ENCODE measurements at places on chromosomes 11 and 22. TPM values are rescaled to one million over a fixed set of nuclear protein-coding genes. Genes with fewer than 3 reads are reported as not detected.

Gene FAM118B
- total RNA-seq = 16.5 TPM

DNA sequence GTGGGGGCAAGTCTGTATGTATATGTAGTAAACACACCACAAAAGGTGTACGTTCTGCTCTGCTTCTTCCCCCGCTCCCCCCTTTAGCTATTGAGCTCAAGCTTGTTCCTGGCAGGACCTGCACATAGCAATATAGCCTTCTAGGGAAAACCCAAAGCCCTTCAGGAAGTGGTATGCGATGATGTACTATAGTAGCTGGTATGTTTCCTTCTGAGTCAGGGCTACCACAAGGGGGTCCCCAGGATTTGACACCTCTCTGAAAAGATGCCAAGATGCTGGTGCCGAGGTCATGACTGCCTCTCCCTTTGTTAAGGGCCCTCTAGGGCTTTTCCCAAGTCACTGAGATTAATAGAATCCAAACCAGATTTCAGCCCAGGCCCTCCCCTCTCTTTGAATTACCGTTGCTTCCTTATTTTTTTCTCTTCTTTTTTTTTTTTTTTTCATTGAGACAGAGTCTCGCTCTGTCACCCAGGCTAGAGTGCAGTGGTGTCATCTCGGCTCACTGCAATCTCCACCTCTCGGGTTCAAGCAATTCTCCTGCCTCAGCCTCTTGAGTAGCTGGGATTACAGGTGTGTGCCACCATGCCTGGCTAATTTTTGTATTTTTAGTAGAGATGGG lies 268.4 kb downstream of the ETS1 start:
- DNase-seq = no peak

- DNase-seq = no peak
Observed at GRCh38 chr11:71977743-71978418, 20.8 kb upstream of the IL18BP start.

Gene NCR3LG1
- total RNA-seq = 2.3 TPM

- DNase-seq = no peak
Observed at GRCh38 chr11:74442636-74443035, 24.7 kb downstream of the KCNE3 start.

Gene CDC42EP1
- 23.6 TPM for total RNA-seq

DNA sequence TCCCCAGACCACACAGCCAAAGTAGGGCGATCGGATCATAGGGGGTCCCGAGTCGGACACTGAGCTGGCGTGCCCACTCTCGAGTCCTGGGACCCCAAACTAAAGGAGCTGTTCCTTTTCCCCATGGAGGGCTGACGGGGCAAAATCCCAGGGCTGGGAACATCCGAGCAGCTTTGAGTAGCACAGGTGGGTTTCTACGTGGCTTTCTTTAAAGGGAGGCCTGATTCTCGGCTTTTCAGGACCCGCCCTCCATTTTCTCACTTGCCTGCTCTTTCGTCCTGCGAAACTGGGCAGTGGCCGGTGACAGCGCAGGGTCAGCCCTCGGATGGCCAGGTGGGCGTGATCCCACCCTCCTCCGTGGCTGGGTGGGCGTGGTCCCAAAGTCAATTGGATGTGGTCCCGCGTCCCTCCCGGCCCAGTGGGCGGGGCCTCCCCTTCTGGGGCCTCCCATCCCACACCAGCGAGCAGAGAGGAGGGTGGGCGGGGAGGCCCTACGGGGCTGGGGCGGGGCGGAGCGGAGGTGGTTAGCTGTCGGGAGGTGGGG lies 17.5 kb upstream of the TXNRD2 start:
- peak; percentile 85 for DNase-seq

- peak; percentile 76 for DNase-seq
Observed at GRCh38 chr11:93541884-93542810, 1.0 kb downstream of the SMCO4 start.

All from right cardiac atrium (tissue), 5 donors.